ENCODE measurements at places on chromosomes 6 and 20.

- DNase-seq, result no peak
These were observed 429.6 kb upstream of the JARID2 start for GRCh38 chr6:14816116-14816859.

DNA sequence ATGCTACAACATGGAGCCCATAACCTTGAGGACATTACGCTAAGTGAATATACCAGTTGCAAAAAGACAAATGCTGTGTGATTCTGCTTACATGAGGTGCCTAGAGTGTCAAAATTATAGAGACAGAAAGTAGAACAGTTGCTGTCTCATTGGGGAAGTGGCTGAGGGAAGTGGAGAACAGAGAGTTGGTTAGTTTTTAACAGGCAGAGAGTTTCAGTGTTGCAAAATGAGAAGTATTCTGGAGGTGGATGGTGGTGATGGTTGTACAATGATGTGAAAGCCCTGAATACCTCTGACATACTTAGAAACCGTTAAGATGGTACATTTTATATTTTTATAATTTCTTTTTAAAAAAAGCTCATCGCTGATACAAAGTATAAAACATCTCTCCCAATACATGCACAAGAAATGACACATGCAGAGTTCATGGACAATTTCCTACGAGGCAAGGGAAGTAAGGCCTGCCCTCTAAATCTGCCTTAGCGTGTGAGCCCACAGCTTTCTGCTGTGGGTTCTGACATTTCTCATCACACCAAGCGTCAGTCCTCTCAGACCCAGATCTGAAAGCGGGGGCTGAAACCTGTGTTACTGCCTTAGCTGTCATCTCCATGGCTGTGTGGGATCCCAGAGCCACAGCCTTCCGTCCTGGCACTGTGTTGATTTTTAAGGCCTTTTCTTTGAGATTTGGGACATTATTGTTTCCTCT lies 126.0 kb downstream of the RNASET2 start:
- DNase-seq, result no peak

DNA sequence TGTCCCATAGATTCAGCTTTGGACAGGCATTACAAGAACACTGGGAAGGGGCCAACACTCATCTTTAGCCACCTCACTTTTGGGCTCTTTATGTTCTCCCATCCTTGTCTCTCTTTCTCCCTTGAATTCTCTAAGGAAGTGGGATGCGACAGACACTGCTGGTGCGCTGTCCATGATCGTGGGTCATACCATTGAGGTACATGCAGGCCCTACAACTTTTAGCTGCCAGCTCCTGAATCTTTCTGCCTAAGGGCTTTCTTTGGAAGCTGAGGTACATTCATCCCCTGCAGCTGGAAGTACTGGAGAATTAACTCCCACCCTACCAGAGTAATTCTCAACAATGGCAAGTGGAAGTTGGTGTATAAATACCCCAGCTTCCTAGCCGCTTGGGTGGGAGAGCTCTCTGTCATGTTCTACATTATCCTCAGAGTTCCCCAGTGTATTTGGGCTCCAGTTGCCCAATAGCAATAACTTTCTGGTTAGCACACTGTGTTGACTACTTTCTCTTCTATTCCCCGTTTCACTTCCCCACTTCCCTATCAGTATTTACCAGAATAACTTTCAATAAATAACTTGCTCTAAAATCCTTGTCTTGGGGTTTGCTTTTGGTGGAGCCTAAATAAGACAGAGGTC lies 309.4 kb upstream of the RNF24 start:
- DNase-seq, result no peak

DNA sequence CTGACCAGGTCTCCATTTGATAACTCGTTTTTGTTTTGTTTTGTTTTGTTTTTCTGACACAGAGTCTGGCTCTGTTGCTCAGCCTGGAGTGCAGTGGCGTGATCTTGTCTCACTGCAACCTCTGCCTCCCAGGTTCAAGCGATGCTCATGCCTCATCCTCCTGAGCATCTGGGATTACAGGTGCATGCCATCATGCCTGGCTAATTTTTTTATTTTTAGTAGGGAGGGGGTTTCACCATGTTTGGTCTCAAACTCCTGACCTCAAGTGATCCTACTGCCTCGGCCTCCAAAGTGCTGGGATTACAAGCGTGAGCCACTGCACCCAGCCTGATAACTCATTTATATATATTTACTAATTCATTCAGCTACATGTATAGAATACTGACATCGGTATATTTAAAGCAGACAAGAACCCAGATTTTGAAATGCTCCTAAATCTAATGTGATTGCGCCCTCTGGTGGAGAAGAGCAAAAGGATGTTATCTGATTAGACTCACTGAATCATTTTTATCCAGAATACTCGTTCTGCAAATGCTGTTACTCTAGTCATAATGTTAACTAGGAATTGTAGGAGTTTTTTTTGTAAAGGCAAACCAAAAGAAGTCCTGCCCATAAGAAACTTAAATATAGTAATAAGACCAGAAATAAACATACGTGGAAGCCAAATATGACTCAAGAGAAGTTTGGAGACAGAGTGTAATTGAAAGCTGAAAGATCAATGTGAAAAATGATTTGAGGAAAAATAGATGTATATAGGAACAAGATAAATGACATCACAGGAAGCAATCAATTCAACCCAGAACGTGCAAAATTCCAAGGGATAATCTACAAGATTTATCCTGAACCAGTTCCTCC lies 5.3 kb upstream of the COL12A1 start:
- DNase-seq, result peak; percentile 40

DNA sequence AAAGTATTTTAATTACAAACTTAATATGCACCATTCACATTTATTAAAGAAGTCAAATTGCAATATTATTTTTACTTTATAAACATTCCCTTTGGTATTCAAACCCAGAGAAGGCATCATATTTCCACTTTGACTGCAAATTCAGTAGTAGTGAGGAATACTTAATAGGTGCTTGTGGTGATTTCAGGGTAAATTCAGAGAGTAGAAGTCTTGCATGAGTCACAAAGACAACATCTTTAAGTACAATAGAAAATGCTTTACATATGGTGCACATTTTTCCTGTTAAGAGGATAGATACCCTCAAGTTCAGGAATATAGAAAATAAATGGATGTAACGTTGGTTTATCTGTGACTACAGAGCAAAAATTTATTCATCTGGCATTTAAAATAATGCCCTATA lies 390.2 kb downstream of the TENT5A start:
- no peak for DNase-seq

Measured in T follicular helper cell (primary cell).